Activated gamma-delta T cell treated with anti-CD3 and anti-CD28 coated beads, Interleukin-2, amount 50 U/mL, for 16 hours (primary cell): ENCODE measurements at places on chromosomes 2 and 18.

DNA sequence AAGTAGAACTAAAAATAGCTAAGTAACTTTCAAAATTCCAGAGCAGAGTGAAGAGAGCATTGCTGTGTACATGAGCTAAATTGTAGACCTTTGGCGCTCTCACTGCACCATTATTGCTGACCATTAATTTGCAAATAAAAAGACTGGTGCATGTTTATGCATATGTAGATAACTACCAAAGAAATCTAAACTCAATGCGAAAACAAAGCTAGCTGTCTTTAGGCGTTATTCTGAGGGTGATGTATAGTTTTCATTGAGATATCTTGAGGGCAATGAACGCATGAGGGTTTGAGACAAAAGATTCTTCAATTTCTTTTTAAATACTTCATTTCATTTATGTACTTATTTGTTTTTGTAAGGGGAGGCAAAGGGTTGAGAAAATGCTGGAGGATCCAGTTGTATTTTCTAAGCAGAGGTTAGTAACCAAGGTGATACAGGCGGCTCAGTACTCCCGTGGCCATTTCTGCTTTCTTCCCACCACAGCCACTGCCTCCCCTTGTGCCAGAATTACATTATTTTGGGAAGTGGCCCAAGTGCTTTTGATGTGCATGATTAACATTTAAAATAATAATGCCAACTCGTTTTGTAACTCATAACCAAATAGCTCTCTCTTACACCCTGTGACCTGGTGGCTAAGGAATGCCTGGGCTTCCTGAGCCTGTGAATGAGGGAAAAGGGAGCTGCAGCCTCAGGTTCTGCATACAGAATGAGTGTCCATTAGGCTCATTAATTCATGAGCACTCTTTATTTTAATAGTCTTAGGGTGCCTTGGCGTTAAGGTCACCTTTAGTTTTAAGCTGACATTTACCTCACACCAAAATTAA lies 797.8 kb upstream of the GYPC start:
- DNase-seq, result no peak

DNA sequence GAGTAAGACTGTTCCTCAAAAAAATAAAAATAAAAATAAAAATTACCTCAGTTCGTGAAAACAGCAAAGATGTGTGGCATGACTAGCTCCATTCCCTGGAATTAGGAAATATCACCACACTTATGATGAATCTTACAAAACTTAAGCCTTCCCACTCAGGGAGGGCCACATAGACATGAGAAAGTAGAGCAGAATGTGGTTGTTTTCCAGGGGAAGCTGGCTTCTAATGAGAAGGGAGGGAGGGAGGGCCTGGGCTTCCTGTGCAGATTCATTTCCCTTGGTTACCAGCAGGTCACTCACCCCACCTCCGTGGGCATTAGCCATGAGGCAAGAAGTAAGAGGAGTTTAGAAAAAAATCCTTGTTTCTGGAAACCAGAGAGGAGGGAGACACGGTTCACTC lies 95.9 kb upstream of the RMDN2 start:
- DNase-seq, result no peak

DNA sequence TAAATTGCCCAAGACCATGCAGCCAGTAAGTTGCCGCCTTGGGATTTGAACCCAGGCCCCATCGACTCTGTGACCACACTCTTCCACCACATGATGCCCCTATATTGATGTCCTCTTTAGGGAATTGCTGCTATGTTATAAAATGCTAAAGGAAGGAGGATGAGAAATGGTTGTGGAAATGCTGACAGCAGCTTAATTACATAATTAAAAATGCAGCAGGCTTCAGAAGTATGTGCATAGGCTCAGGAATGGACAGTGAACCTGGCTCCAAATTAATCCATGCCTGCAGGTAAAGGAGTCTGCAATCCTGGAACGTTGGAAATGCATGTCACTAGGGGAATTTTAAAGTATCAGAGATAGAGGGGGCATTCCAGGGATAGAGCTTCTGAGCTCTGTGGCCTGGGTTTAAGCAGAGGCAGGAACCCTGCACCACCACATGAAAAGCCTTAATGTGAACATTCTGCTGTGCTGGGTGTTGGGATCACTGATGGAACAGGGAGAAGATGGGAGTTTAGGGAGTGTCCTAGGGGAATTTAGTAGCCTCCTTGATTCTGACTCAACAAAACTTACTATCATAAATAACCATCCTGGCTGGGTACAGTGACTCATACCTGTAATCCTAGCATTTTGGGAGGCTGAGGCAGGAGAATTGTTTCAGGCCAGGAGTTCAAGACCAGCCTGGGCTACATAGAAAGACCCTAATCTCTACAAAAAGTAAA lies 76.1 kb upstream of the CCDC85A start:
- DNase-seq, result no peak

- no peak for DNase-seq
Measured at GRCh38 chr18:34494359-34494696, 215.8 kb upstream of the DTNA start.

DNA sequence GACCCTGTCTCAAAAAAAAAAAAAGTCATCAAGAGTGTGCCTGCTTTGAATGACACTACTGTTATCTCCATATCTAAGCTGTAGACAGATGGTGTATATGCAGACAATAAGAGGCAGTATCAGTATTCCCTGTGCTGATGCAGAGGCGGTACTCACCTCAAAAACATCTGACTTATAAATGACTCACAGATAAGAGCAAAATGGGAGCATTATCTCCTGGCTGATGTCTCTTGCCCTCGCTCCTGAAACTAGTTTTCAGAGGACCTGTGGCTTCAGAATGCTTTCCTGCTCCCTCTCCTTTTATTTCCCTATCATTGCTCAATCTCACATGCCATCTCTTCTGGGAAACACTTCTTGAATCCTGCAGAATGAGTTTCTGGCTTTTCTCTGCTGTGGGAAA lies 289.6 kb downstream of the PTPRM start:
- DNase-seq, result no peak

DNA sequence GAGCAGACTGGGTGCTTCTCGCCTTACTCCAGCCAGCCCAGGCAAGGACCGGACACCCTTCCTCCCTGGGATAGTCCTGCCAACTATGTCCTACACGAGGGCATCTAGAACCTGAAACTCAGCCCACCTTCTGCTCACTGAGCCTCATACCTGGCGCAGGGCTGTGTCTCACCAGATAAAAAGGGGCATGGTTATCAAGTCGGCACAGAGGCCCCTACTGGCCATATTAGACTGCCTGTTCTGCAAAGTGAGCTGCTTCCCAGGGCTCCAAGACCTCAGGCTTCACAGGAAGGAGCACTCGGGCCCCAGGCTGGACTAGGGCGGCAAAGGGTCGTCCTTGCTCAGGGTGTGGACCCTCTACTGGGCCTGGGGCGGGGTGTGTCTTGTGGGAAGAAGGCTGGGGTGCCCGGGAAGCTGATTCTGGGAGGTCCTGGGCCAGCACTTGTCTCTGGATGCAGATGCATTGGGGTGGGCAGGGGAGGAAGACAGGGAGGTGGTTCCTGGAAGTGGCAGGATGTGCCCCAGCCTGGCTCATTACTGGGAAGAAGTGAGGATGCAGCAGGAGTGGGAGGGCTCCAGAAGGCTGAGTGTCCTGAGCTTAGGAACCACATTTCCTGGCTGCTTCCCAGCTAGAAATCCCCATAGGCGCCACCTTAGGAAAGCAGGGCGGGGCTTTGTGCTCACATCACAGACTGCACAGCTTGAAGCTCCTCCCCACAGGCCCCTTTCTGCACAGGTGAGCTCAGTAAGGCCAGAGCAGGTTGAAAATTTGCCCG lies 19.6 kb downstream of the EHD3 start:
- DNase-seq, result no peak

- DNase-seq, result no peak
Measured at GRCh38 chr2:133607679-133608078, 39.4 kb upstream of the NCKAP5 start.

GRCh38 chr2:37769551-37769950 lies 98.1 kb upstream of the CDC42EP3 start:
- no peak for DNase-seq

DNA sequence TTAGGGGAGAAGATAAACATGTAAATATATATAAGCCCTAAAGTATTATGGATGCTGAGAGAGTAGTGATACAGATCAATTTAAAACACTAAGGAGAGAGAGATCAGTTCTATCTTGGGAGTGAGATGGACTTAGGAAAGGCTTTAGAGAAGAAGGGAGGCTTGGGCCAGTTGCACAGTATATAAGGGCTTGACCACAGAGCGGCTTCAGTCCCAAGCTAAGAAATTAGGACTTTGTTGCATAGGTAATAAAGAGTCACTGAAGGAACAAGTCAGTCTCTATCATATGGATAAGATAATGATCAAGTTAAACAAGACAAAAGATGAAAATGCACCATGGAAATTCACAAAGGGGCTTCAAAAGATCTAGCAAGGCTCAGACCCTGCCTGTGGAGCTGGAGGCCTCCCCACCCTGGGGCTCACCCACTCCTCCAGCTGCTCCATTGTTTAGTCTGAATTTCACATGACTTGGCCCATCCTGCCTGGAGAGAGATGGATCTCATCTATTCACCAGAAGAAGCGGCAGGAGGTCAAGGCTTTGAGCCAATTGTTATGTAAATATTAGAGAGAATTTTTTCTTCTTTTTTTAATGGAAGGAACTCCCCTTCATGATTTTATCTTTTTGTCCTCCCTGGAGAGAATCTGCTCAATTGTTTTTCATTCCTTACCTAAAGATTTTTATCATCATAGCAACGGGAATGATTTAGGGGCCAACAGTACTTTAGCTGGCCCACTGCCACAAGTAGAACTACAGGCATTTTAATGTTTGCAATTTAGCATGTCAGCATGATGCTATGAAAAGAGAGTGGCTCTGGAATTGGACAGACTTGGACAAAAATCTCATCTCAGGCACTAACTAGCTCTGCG lies 44.0 kb downstream of the GYPC start:
- no peak for DNase-seq

- DNase-seq, result no peak
Measured at GRCh38 chr2:201891676-201892075, 85.3 kb downstream of the CDK15 start.

DNA sequence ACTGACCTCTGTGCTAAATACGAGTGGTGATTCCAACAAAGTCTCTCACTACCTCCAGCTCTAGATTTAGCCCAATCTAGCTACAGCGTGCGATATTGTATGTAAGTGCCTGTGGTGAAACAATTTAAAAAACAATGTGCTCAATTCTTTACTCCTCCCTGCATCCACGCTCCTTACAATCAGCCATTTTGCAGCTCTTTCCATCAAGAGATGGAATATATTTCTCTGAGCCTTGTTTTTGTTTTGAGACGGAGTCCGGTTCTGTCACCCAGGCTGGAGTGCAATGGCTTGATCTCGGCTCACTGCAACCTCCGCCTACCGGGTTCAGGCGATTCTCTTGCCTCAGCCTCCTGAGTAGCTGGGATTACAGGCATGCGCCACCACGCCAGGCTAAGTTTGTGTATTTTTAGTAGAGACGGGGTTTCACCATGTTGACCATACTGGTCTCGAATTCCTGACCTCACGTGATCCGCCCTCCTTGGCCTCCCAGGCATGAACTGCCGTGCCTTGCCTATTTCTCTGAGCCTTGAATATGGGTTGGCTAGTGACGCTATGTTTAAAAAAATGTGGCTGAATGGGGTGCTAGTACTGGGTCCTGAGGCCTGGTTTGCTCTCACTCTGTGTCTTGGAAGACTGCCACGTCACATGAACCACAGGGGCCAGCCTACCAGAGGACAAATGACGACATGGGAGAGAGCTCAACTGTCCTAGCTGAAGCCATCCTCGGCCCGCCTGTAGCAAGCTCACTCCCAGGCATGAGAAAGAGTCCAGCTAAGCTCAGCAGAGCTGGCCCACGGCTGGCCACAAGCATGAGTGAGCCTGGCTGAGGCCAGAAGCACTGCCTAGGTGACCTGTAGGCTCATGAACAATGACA lies 14.8 kb downstream of the WDFY1 start:
- no peak for DNase-seq

- DNase-seq, result no peak
Measured at GRCh38 chr2:160581448-160581847, 87.8 kb upstream of the RBMS1 start.

GRCh38 chr2:238897911-238898311 lies 50.0 kb downstream of the TWIST2 start:
- DNase-seq, result no peak
